ENCODE measurements at places on chromosomes 5 and 9.

DNA sequence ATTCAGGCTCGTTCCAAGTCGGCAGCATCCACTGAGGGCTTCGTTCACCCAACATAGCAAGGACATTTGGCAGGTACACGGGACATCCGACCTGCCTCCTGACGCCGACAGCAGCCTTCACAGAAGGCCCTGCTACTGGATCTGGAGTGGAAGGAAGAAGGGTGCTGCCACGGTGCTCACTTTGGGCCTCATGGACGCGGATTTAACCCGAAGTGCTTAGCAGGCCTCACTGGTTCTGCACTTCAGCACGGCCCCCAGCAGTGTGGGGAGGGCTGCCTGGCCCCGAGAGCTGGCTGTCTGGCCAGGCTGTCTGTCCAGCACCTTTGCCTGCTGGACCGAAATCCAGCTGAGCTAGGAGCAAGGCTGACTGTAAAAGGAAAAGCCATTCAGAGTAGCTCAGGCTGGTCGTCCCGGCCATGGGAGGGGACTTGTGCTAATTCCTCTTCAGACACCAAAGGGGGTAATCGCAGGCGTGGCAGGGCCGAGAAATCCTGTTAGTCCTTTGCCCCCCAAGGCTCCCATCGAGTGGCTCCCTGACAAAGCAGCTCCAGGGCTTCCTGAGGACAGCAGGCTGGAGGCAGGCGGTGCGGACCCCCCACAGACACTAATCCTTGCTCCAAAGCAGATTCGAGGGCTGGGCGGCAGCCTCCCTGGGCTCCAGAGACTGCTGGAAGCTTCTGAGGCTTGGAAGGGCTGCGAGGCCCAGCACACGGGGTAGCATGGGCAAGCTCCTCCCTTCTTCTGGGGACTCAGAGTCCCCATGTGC is 11.1 kb upstream of the RXRA start:
- no peak for DNase-seq

DNA sequence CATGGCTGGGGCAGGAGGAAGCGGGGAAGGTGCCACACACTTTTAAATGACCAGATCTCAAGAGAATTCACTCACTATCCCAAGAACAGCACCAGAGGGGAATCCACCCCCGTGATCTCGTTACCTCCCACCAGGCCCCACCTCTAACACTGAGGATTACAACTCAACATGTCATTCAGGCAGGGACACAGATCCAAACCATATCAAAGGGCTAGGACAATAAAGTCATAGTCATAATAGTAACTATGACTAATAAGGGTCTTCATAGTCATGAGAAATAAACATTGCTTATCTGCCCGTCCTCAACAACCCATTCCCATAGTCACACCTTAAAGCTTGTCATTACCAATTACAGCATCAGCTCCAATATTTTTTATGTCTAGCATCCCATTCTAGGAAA is 65.3 kb upstream of the SMC2 start:
- peak; percentile 36 for DNase-seq

GRCh38 chr5:443239-444151 is 519 bp downstream of the EXOC3 start:
- DNase-seq, result peak; percentile 53

DNA sequence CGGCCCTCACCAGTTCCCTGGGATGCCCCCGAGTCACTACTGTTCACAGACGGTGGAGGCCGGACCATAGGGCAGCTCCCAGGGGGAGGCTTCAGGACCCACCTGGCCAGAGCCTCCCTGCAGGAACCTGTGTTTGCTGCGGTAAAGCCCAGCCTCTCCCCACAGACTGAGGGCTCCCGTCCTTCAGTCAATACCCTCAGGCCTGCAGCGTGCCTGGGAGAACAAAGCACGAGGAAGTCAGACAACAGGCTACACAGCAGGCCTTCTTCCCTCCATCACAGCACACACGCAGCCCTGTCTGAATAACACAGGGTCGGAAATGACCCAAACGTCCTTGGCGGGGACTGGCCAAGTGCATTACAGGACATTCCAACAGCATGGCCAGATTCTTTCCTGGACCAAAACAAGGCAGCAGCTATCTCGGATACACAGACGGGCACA is 34.4 kb downstream of the COL23A1 start:
- no peak for DNase-seq

GRCh38 chr9:109190151-109190550 is 23.1 kb upstream of the FRRS1L start:
- DNase-seq, result no peak

DNA sequence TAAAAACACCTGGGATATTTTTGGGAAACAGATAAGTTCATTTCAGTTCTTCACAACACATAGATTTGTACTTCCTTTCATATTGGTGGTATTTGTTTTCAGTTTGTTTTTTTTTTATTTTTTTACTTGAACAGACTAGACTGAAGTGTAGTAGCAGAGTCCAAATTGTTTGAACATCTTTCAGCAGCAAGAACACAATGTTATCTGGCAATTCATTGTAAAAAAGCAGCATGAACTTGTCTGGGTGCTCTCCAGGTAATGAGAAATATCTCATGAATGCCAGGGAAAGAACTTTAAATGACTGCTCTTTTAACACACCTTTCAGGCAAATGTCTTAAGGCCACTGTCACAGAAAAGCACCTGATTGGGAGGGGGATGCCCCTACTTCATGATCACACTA is 113.4 kb downstream of the ARL15 start:
- DNase-seq, result no peak

- no peak for DNase-seq
Observed at GRCh38 chr9:22405869-22406659, 40.6 kb upstream of the DMRTA1 start.

GRCh38 chr5:7955476-7955875 is 86.5 kb downstream of the MTRR start:
- DNase-seq, result no peak

- no peak for DNase-seq
Observed at GRCh38 chr9:113899205-113899604, 23.1 kb downstream of the ZNF618 start.

DNA sequence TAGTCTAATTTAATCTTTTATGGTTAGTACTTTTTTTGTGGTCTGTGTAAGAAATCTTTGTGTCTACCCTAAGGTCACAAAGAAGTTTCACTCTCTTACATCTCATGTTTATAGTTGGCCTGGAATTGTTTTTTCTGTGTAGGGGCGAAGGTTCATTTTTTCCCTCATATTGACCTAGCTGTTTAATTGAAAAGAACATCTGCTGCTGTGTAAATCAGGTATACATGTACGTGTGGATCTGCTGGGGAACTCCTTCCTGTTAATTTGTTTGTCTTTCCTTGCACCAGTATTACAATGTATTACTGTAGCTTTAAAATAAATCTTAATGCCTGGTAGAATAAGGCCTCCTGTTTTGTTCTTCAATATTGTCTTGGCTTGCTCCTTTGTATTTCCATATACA is 37.8 kb downstream of the EXOSC2 start:
- DNase-seq, result no peak

DNA sequence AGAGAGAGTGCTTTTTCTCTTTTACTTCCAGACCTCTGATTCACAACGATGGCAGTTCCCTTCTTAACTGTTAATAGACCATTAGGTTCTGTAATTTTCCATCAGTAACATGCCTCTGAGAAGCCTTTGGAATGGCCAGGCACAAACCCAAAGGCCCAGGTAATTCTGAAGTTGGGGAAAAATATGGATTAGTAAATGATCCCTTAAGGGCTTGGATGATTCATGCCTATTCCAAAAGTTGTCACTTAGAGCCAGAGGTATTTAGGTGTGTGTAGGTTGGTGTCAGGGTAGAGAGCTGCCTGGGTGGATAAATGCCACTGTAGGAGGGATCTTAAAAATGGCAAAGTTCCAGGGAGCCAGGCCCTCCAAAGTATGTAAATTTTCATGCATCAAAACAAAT is 228.8 kb downstream of the PLK2 start:
- DNase-seq, result no peak

- no peak for DNase-seq
Observed at GRCh38 chr5:133884569-133885311, 83.7 kb downstream of the C5orf15 start.

GRCh38 chr5:134240421-134240962 is 14.6 kb upstream of the PPP2CA start:
- DNase-seq, result no peak
